Brain microvascular endothelial cell (primary cell): ENCODE measurements at places on chromosomes 6 and 20.
A peak's percentile ranks its signal among the peaks of the same experiment; 100 is the strongest.

DNA sequence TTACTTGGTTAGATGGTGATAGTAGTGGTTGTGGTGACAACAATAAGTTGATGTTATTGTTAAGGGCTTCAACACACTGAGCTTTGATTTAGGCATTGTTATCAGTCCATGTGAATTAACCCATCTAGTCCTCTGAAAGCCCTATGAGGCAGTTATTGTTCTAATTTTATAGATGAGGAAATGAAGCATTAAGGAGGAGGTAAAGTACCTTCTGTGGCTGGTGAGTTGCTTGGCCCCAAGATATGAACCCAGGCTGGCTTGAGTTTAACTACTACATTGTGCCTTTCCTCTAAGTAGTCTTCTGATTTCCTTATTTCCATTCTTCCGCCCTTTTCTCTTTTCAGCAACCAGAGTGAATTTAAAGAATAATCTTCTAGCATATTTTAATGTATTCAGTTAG lies 81.7 kb downstream of the QKI start:
- no peak for DNase-seq

- no peak for DNase-seq
Measured at GRCh38 chr6:130655586-130655985, 171.6 kb upstream of the SMLR1 start.

- DNase-seq = no peak
Measured at GRCh38 chr6:160069459-160069858, 52.2 kb upstream of the SLC22A1 start.

DNA sequence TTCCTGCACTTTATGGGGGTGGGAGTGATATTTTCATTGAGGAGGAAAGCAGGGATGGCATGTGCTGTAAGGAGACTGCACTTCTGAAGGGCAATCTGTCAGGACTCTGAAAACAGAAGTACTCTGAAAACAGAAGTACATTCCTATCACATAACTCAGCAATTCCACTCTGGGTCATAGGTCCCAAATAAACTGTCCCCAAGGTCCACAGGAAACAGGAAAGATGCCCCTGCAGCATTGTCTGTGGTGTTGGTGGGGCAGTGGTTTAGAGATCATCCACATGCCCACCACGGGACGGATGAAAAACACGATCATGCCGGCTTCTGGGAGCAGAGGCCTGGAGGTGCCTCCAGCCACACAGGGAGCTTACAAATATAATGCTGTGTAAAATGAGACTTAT lies 150.3 kb downstream of the OTOR start:
- peak; percentile 12 for DNase-seq

DNA sequence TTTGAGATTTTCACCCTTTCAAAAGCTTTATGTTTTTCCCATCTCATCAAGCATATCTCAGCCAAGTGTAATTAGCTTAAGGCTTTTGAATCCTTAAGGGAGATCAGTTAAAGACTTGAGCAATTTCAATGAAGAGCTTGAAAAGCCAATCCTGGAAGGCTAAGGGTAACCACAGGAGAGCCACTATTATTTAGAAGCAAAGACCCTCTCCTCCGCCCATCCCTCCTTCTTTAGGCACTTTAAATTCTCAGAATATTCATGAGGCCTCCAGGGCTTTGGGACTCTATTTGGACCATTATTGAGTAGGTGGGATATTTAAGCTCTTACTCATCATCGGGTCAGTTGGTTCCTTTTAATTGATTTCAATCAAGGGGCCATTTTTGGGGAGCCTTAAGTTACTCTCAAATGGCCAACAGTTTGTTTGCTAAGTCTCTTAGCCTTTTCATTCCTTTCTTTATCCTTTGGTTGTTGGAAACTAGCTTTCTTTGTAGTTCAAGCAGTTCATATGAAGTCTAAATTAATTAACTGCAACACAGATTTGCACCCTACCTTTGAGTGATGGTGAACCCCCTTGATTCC lies 567.2 kb downstream of the KIF16B start:
- DNase-seq = no peak

DNA sequence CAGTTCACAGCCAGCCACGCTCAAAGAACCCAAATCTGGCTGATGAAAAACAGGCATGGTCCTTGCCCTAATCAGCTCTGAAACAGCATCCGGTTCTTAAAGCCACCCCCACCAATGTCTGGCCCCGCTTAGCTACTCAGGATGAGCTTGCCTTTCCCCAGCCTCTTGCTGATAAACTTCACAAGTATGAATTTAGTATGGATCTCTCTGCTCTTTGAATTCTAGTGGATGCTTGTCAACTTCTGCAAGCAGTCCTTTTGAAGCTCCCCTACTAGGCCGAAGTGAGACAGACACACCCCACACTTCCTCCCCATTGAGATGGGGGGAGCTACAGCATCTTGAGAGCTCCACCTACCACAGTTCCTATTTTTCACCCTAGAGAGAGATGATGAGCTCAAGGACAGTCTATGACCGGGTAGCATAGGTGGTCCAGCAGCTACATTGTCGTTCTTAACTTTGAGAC lies 36.7 kb downstream of the EBF4 start:
- no peak for DNase-seq

- DNase-seq = peak; percentile 99
Measured at GRCh38 chr6:152094992-152095592, 287.6 kb downstream of the ESR1 start.

- DNase-seq = peak; percentile 35
Measured at GRCh38 chr6:135909737-135910387, 58.4 kb downstream of the PDE7B start.

DNA sequence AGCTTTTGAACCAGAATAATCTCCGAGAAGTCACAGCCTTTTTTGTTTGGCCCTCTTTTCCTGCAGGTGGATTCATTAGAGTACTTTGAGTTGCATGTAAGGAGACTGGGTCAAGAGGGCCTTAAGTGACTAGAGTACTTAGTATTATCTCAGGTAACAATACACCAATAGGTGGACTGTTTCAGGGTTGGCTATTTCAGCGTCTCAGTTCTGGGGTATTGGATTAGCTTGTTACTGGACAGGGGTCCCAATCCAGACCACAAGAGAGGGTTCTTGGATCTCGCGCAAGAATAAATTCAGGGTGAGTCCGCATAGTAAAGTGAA lies 47.3 kb upstream of the SLC9A8 start:
- no peak for DNase-seq

DNA sequence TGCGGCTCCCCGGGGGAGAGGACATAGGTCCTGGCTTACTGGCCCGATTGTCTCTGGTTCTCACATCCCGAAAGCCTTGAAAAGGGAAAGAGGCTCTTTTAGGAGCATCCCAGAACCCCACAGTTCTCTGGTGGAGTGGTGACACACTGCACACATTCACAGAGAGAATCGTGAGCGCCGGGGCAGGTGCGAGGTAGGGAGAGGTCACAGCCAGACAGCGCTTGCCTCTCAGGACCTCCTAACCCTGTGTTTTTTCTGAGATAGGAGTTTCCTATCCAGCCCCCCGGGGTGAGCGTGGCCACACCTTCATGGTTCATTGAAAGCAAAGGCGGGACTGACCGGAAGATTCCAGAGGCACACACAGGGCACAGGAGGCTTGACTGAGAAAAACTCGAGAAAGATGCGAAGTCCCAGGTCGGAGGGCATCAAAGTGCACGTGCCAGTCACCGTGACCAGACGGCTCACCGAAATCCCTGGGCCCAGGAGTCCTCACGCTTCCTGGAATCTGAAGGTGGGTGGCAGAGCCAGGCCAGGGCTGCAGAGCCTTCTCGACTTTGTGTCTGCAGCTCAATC lies 46.5 kb upstream of the FRMD1 start:
- no peak for DNase-seq

DNA sequence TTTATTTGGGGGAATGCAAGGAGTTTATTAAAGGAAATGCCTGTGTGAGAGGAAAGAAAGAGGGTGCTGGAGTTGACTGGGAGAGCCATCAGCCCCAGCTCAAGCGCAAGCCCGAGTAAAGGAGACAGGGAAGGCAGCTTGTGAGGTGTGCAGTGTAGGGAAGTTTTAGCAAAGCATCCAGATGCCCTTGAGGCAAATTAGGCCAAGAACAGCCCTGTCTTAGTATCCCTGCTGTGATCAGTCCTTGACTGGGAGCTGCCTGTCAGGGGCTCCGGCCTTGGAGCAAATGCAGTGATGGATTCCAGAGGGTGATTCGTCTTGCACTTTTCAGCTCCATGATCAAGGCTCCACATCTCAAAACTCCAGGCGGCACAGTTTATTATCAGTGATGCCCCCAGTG lies 561.7 kb downstream of the KIF16B start:
- DNase-seq = no peak

DNA sequence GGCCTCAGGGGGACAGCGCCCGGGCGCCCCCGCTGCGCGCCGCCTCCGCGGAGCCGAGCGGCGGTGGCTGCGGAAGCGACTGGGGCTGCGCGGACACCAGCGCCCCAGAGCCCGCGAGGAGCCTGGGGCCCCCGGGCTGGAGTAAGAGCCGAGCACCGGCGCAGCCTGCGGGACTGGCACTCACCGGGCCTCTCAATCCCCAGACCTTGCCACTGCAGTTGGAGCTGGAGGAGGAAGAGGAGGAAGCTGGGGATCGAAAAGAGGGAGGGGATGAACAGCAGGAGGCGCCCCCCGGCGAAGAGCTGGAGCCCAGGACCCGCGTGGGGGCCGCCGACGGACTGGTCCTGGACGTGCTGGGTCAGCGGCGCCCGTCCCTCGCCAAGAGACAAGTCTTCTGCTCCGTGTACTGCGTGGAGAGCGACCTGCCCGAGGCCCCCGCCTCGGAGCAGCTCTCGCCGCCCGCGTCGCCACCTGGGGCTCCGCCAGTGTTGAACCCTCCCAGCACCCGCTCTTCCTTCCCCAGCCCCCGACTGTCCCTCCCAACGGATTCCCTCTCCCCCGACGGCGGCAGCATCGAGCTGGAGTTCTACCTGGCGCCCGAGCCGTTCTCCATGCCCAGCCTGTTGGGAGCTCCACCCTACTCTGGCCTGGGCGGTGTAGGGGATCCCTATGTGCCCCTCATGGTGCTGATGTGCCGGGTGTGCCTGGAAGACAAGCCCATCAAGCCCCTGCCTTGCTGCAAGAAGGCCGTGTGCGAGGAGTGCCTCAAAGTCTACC lies 590 bp downstream of the RNF217 start:
- DNase-seq = no peak

GRCh38 chr20:39310363-39310995 lies 348.3 kb downstream of the DHX35 start:
- no peak for DNase-seq

DNA sequence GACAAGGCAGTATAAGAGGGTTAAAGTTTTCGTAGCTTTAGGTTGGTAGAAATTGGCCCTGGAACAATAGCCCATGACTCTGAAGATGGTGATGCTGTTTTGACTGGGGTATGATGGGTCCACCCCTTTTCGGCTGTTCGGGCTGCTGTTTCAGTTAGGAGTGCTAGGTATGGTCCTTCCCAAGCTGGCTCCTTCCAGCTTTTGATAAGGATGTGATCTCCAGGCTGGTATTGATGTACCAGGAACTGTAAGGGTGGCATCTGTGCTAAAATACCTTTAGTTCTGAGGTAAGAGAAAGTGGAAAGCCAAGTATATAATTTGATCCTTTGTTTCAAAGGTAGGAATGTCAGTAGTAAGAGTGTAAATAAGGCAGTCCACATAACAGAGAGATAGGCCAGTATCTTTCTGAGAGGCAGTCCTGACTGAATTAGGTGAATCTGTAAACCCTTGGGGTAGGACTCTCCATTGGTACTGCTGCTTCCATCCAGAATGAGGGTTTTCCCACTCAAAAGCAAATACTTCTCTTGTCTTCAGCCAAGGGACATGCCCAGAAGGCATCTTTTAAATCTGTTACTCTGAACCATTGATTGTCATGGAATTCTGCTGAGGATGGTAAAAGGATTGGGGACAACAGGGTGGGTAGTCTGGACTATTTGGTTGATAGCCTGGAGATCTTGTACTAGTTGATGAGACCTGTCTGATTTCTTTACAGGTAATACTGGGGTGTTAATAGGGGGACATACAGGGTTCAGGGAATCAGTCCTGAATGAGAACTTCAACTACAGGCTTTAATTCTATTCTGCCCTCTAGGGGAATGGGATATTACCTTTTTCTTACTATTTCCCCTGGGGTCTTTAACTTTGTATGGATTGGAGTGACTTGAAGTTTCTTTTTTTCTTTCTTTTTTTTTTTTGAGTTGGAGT lies 6.1 kb upstream of the ZNFX1 start:
- no peak for DNase-seq

- DNase-seq = peak; percentile 76
Measured at GRCh38 chr20:45436732-45437485, 21.0 kb downstream of the PIGT start.

DNA sequence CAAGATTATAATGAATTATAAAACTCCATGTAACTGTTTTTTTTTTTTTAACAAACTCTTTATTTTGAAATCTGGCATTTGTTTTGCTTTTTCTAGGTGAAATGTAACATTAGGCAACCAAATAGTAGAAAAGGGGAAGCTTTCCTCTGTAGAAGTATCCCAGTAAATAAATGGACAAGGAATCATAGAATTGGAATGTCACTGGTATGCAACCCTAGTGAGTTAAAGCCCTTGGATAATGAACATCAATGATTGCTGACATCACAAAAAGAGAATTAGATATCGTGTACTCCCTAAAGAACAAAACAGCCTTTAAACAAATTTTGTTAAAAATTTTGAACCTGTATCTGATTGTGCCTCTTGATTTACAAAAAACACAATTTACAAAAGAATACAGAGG lies 93.9 kb upstream of the OGFRL1 start:
- peak; percentile 4 for DNase-seq

GRCh38 chr6:14720411-14721102 lies 525.3 kb upstream of the JARID2 start:
- DNase-seq = no peak
